ENCODE measurements at places on chromosomes 16 and 17.

DNA sequence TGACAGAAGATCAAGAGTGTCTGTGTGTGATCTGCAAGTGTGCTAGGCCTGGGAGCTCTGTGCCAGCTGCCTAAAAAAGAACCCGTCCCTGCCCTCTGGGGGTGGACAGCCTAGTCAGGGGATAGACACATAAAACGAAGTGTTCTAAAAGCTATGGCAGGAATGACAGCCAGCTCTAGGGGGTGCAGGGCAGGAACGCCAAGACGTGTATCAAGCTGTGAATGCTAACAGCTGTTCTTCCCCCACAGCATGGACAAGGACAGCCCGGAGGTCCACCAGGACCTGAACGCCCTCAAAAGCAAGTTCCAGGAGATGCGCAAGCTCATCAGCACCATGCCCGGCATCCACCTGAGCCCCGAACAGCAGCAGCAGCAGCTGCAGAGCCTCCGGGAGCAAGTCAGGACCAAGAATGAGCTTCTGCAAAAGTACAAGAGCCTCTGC lies 5.1 kb downstream of the RASD1 start:
- DNase-seq, result no peak

- DNase-seq, result no peak
Measured at GRCh38 chr16:79213214-79213613, 387.3 kb downstream of the MAF start.

DNA sequence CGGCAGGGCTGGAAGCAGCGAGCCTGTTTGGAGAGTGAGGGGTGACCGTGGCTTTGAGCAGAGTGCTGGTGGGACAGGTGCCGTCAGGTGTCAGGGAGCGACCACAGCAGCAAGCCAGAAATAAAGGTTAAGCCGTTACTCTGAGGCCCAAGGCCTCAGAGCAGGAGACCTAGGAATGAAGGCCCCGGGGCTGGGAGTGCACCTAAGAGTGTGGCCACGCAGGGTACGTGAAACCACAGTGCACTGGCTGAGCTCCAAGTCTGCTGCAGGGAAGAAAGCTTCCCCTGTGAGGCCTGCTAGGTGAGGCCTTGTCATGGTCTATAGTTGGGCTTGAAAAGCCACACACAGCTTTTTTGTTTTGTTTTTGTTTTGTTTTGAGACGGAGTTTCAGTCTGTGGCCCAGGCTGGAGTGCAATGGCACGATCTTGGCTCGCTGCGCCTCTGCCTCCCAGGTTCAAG lies 8.7 kb downstream of the CLUAP1 start:
- DNase-seq, result no peak

- peak; percentile 75 for DNase-seq
Measured at GRCh38 chr16:4624827-4625559, 367 bp downstream of the MGRN1 start.

DNA sequence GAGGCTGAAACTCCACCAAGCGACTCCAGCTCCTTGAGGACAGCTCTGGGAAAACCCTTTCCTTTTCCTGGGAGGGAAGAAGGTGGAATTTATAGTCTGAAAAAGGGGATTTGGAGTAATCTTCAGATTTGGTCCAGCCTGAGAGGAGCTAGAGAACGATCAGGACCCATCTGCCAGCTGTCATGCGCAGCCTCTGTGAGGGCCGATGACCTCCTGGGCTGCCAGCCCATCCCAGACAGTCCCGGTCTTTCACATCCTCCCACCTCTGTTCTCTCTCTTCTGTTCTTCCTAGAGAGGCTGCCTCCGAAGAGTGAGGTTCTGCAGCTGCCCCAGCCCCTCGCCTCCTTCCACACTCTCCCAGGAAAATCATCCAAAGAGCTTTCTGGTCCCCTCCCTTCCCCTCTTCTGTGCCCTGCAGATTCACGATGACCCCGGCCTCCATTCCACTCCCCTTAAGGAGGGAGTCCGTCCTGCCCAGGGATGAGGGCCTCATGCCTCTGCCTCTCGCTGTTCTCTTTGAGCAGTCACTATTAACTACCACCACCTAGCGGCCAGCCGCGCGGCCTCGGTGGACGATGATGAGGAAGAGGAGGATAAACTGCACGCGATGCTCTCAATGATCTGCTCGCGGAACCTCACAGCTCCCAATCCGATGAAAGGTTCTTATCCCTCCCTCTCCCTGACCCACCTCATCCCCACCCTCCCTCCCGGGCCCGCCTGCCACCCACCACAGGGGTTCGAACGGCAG lies 29.6 kb downstream of the SGSM2 start:
- DNase-seq, result no peak

DNA sequence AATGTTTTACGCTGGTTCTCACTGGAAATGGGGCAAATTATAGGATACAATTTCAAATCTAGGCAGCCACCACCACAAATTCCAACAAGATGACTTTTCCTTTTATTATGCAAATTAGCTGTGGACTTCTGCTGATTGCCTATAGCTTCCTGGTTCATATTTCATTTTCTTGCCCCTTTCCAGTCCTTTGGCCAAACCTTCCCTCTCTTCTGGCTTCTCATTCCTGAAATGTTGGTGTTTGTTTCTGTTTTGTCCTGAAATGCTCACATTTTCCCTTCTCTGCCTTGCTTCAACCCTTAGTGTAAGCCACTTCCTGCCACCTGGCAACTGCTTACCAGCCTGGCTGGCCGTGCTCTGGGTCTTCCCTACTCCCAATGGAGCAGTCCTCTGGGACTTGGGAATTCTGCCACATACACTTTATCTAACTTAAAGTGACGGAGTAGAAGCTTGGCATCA lies 14.0 kb downstream of the PRSS54 start:
- no peak for DNase-seq

DNA sequence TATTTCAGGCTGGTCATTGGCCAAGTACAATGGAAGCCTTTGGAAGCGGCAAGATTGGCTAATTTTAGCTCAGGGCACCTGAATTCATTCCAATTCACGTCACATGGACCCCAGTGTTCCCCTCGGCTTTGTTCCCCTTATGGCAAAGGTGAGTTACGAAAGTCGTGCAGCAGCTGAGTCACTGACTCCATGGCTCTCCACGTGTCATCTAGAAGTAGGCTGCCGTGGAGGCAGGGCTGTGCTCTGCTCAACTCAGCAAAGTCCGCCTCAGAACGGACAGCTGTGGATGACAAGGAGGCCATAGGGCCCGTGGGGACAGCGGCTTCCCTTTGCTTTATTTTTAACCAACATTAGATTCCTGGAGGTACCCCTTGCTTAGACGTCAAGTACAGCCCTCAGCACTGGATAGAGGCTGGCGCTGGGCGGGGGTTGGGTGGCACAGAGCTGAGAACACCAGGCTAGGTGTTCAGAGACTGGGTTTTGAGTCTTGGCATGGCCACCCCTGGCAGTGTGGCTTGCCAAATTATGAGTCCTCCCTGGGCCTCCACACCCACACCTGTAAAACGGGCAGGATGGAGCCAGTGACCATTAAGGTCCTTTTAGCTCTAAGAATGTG lies 23.6 kb downstream of the ADAD2 start:
- no peak for DNase-seq

DNA sequence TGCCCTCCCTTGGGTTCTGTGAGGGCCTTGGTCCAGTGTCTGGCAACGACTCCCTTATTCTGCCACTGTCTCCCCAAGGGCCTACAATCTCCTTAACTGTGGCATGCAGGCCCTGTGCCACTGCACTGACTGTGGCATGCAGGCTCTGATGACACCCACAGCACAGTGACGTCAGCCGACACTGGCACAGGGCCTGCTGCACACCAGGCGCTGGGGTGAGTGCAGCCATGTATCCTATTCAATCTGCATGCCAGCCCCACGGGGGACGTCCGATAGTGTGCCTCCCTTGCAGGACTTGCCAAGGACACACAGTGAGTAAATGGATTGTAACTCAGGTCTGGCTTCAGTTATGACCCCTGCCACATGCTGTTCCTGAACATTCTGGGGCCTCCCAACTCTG lies 39.8 kb upstream of the RASD1 start:
- DNase-seq, result no peak

GRCh38 chr16:31080756-31081419 lies 6.7 kb downstream of the ZNF646 start:
- DNase-seq, result no peak

GRCh38 chr16:89349947-89350633 lies 132.6 kb downstream of the ZNF778 start:
- no peak for DNase-seq

DNA sequence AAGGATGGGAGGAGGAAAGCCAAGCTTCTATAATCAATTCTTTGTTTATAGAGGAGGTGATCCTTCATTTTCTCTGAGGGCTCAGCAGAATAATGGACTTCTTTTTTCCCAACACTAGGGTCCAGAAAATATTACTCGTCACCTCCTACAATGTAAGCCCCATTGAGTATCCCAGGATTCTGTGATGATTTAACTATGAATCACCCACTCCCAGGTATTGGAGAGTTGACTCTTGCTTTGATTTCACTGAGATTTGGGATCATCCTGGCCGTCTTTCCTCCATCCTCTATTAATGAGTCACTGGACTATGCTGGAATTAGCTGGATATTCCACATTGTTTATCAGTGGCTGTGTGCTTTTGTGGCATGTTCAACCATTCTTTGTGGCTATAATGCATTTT lies 452.0 kb downstream of the NPIPA7 start:
- DNase-seq, result no peak

DNA sequence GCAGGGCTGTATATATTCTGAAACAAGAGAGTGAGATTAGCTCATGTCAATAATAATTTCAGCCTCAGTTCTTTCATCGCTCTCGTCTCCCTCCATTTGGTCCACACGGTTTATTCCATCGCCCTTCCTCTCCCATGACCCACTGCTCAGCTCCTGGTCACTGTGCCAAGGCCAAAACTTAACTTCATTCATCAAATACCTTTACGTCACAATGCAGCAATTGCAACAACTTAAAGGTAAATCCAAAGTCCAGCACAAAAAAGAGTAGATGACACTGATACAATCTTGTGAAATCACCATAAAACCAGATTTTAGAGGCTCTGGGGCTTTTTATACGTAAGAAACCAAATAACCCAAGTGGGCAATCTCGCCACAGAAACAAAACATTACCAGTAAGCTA lies 72.0 kb downstream of the ANKRD11 start:
- DNase-seq, result no peak

DNA sequence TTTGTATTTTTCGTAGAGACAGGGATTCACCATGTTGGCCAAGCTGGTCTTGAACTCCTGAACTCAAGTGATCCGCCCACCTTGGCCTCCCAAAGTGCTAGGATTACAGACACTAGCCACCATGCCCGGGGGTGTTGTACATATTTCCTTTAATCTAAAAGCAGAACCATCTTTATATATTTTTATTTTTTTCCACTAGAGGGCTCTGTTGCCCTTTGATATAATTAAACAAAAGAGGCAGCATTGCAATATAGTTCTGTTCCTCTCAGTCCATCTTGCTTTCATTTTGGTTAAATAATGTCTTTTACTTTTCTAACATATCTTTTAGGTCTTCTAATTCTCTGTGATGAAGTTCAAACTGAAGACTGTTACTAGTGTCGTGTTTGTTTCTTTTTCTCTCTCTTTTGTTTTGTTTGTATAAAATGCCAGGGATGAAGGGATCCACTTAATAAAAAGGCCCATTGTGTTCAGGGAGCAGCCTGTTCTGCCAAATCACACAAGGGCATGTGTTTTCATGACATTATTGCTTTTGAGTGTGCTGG lies 23.4 kb downstream of the WWOX start:
- DNase-seq, result no peak

Data from liver (tissue), 10 donors.